ENCODE measurements at places on chromosomes 4 and X.
A peak's percentile ranks its signal among the peaks of the same experiment; 100 is the strongest.

- DNase-seq, result no peak
Measured at GRCh38 chr4:82989575-82990429, 20.8 kb downstream of the LIN54 start.

DNA sequence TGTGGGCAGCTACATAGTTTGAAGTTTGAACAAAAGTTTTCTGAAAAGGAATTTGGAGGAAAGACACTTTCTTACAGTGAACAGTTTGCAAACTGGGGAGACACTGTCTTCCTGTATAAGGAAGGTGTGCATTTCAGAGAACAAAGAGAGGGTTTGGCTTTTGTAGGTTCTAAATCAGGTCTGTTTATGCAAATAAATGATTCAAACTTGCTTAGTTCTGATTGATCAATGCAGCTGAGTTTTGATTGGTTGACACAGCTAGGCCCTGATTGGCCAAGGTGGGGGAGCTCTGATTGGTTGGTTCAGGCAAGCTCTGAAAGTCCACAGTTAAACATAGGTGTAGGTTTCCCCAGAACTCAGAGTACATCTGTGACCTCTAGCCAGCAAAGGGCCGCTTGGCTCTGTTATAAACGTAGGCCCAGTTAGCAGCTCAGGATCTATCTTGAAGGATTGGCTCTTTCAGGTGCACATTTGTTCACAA is 63.0 kb upstream of the ENPP6 start:
- DNase-seq, result no peak

GRCh38 chr4:113858924-113859323 is 97.4 kb upstream of the CAMK2D start:
- DNase-seq, result no peak

DNA sequence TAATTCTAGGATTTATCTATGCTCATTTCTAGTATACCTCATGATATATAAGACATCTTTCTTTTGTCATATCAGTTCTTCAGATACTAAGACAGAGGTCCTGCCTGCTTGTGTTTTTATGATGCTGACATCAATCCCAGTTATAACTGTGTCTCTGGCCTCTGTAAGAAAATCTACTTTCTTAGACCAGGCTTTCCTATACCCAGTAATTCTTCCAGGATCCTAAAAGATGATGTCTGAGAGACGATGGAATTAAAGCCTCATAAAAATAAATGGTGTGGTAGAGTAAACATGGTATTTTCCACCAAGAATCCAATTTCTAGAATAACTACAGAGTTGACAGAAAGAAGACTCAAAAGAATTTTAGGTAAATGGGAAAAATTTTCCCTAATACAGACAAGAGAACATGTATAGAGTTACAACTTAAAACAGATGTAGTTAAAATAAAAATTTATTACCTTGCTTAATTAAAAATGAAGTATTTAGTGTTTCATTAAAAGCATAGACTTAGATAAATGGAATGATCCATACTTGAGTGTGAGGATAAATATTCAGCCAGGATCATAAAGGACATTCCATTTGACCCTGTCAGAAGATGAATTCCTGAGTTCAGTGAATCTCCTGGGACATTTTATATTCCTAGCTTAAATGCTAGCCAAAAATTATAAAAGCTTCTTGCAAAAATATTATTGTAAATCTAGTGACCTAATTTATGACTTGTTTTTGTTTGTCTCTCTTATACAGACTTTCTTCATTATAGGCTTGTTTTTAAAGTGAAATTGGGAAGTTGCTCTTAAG is 137.4 kb downstream of the PDLIM5 start:
- peak; percentile 76 for DNase-seq

DNA sequence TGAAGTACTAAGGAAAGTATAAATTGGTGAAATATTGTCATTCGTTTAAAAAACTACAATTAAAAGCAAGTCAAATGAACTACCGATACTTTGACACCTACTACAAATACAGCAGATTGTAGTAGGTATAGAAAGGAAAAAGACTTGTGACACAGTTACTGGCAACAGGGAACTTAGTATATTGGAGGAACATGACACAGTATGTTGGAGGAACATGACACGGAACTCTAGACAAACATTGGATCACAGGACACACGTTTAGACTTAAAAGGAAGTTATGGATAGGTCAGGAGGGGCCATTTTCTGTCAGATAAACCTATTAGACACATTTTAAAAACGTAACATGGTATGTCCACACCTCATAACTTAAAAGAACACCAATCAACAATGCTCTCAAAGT is 132.5 kb downstream of the APBB2 start:
- no peak for DNase-seq

GRCh38 chr4:90190525-90190924 is 63.3 kb downstream of the CCSER1 start:
- no peak for DNase-seq

- DNase-seq, result peak; percentile 4
Measured at GRCh38 chr4:154566639-154567204, 3.9 kb downstream of the FGB start.

DNA sequence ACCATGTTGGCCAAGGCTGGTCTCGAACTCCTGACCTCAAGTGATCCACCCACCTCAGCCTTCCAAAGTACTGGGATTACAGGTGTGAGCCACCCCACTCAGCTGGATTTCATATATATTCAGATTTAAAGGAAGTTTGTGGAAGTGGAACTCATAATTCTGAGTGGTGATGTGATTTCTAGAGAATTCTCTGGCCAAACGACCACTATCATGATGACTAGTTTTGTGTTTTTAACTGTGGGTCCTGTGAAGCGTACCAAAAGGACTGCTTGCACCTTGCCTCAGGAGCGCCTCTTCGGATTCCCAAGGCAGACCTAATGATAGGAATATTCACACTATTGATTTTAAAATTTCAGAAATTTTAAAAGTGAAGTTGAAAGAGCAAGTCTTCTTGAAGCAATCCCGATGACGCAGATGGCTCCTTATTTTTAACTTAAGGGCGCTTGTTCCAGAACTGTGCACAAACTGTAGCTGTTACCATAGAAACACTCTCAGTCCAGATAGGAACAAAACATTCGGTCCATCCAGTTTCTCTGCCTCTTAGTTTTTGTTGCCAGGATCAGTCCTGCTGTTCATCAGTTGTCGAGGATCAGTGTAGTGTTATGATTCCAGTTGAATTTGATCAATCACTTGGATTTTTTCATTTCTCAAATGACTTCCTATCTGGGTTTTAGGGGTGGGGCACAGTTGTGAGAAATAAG is 51.7 kb upstream of the CLCN4 start:
- DNase-seq, result no peak

DNA sequence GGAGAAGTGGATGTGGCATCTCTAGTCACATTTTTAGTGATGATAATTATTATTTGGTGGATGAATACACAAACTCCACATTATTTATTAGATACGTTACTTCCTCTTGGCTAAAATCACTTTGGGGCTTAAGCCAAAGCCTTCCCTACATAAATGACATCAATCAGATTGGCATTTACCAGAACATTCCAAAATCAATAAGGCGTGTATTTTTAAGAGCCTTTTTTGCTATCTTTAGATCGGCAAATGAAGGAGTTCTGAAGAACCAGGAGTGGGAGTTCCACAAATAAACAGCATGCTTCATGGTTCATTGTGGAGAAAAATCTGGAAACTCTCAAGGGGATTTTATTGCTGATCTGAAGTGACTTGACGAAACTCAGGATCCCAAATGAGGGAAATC is 89.7 kb downstream of the AMELX start:
- no peak for DNase-seq

GRCh38 chrX:10062352-10062751 is 94.4 kb upstream of the CLCN4 start:
- no peak for DNase-seq

- DNase-seq, result peak; percentile 53
Measured at GRCh38 chr4:145061318-145061920, 36.6 kb downstream of the ANAPC10 start.

GRCh38 chr4:146585761-146586333 is 52.8 kb upstream of the POU4F2 start:
- DNase-seq, result peak; percentile 57

GRCh38 chrX:22247169-22247568 is 25.5 kb upstream of the CBLL2 start:
- peak; percentile 77 for DNase-seq

DNA sequence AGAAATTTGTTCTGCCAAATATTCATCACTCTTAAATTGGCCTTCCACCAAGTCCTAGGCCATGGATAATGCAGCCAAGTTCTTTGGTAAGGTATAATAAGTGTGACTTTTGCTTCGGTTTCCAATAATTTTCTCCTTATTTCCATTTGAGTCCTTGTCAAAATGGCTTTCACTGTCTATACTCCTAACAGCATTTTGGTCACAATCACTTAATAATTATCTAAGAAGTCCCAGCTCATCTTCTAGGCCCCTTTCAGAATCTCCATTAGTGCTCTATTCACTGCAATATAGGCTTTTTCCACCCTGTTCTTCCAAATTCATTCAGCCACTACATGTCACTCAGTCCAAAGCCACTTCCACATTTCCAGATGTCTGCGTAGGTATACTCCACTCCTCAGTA is 51.0 kb upstream of the SPIN4 start:
- no peak for DNase-seq

DNA sequence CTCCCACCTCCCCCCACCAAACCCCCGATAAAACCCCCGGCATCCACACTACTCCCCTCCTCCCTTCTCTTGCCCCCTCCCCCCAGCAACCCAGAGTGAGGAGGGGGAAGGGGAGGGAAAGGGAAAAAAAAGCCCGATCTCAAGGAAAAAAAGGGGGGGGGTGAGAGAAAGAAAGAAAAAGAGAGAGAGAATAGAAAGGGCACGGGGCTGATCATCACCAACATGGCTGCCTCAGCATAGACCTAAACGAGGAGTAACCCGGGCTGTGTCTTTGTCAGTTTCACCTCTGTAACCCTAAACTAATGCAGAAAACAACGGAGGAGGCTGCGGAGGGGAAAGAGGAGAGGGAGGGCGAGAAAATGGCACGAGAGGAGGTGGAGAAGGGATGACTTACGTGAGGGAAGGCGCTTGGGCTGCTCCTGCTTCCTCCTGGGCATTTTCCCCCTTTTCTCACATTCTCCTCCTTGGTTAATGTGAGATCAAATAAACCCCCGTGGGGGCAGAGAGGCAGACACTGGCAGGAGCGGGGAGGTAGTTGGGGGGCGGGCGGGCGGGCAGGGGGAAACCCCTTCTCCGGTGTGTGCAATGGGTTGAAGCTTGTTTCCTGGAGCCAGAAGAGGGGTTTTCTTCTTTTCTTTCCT is 532 bp downstream of the ZNF827 start:
- peak; percentile 70 for DNase-seq

GRCh38 chr4:136056748-136057147 is 1475.5 kb downstream of the PCDH18 start:
- DNase-seq, result no peak
